ENCODE measurements at places on chromosomes 11 and 22.

DNA sequence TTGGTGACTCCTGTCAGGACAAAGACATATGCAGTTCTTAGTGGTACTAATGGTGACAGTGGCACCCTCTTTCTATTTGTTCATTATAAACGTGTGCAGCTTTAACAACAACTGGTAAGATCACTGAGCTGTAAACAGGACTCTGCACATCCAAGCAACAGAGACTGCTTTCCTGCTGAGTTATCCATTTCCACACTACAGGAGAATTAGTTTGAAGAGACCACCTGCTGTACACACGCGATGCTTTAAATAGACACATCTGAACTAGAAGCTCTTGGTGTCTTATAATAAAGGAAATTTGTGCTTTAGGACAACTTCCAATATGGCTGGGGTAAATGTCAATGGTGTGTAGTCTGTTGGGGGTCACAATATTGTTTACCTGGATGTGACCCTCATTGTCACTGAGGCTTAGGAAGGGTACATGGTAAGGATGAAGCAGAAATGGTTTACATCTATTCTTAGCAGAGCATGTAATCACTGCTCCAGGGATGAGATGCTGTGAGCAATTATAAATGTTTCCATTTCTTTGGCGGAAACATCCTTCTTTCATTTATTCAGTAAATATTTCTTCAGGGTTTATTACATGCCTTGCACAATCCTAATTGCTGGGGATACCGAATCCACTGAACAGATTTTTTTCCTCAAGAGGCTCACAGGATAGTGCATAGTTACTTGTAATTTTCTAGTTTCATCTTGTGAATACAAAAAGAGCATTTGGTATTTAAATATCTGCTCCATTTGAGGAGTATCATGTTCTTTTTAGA is 354.0 kb upstream of the CCDC90B start:
- no peak for DNase-seq

GRCh38 chr22:27461470-27461869 is 340.1 kb downstream of the MN1 start:
- DNase-seq: no peak

DNA sequence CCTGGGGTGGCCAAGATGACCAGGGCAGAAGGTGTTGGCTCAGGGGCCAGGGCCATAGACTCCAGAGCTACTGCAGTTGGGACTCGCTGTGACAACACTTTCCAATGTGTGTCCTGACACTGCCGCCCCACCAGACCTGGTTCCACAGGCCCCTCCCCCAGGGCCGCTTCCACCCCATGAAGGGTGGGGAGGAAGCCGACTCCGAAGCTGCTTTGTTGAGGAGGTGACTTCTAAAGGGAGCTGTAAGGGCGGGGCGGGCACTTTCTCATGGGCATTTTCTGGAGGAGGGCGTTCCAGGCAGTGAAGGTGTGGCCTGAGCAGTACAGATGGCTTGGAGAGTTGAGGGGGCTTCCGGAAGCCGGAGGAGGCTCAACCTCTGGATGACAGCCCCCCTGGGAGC is 6.3 kb downstream of the FGF3 start:
- no peak for DNase-seq

DNA sequence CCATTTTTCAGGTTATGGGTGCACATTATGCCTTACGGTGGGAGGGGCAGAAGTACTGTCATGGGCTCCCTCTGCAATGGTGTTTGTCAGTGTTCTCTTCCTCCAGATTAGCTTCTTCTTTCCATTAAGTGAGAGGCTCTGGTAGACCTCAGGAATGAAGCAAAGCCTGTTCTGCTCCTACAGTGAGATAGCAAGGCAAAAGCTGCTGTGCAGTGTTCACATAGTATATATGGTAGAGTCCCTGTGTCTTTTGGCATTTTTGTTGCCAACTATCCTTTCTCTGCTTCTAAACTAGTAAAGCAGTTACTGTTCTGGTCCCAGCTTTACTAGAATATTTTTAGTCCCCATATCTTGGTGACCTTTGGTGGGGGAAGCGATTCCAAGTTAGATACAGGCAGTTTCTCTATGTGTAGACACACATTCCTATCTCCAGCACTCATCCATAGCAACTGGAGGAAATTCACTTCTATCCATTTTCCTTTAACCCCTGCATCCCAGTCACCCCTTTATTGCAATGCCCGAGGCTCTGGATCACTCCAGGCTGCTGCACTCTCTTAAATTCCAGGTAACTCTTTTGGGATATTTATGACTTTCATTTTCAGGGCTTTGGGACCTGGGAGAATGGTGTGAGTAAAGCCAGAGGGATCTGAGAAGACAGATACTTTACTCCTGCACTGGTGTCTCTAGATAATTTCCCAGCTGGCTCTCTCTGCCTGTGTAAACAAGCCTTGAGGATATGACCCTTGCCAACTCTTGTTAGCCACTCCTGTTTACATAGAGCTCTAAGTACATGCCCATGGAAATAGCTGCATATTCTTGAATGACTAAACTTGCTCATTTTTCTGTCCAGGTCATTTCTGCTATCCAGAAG is 3.9 kb upstream of the TRIM34 start:
- DNase-seq: no peak

- DNase-seq: no peak
Observed at GRCh38 chr22:43148581-43148980, 2.8 kb upstream of the TSPO start.

GRCh38 chr11:70129051-70129592 is 51.0 kb downstream of the ANO1 start:
- DNase-seq: no peak

DNA sequence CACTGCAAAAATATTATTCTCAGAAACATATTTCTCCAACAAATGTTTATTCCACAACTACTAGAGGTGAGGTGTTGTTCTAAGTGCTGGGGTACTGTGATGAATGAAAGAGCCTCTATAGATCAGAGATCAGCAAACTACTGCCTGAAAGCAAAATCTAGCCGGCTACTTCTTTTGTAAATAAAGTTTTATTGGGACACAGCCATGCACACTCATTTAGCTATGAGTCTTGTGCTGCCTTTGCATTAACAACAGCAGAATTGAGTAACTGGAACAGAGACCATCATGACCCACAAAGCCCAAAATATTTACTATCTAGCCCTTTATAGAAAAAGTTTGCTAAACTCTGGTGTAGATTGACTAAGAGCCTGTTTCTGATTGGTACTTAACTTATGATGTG is 37.1 kb upstream of the CRYBB3 start:
- DNase-seq: no peak

- no peak for DNase-seq
Observed at GRCh38 chr11:6646576-6646917, 9.1 kb downstream of the DCHS1 start.

DNA sequence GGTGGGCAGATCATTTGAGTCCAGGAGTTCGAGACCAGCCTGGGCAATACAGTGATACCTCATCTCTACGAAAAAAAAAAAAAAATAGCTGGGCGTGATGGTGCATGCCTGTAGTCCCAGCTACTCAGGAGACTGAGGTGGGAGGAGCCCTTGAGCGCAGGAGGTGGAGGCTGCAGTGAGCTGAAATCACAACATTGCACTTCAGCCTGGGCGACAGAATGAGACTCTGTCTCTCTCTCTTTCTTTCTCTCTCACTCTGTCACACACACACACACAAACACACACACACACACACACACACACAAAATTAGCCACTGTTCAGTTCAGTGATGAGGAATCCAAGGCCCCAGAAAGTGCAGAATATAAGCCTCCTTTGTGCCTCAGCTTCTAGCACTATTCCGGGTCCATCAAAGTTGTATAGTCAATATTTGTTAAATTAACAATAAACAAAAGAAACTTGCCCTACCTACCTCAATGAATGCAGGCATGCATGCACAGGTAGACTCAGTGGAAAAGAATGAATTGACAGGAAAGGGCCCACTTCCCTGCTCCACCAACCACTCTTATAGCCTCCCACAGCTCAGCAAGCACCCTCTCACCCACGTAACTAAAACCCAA is 3.9 kb upstream of the SMIM35 start:
- no peak for DNase-seq

GRCh38 chr22:24305260-24305692 is 34.6 kb downstream of the SPECC1L start:
- DNase-seq: no peak

DNA sequence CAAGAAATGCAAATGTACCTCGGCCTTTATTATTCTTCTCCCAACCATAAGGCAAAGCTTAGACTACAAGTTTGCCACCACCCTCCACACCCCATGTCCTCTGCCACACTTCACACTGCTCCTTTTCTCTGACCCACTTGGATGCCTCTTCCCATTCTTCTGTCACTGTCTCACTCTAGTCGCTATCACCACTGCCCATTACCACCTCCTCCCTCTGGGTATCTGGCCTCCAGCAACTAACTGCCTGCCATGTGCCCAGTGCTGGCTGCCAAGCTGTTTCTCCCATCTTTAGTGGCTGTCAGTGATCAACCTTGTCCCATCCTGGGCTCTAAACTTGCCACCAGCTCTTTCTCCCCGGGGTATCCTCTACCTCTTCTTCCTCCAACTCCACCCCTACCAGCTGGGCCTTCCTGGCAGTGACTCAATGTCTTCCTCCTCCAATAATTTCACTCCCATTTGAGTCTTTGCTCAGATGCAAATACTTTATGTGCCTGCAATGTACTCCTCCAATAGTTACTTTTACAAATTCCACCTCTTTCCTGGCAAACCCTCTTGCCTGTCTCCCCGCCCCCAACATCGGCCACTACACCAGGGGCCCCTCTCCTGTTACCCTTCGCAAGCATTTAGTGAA is 20.1 kb upstream of the KDM2A start:
- DNase-seq: no peak

- DNase-seq: peak; percentile 8
Observed at GRCh38 chr11:121194731-121195596, 93.9 kb downstream of the TECTA start.

DNA sequence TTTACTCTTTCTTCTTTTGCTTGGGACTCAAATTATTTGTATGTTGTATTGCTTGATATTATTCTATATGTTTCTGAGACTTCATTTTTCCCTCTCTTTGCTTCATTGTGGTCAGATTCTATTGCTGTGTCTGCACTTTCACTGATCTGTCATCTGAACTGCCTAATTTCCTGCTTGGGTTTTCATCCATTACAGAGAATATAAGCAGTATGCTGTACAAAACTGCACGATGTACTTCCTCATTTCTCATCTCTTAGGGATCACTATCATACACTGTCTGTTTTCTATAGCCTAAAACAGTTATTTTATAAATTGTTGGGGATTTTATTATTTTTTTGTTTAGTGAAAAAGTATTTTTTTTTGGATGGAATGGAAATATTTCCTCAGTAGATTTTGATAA is 736.7 kb upstream of the ANO5 start:
- DNase-seq: no peak

DNA sequence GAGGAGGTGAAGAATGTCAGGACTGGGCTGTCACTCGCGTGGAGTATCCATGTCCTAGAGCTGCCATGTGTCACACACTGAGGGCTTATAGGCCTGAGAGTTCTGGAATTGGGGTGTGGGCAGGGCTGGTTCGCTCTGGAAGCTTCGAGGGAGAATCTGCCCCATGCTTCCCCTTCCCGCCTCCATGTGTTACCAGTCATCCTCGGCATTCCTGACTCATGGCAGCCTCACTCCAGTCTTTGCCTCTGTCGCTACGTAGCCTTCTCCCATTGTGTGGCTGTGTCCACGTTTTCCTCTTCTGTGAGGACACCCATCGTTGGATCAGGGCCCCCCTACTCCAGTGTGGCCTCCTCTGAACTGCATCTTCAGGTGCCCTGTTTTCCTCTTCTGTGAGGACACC is 301.2 kb downstream of the TBC1D22A start:
- DNase-seq: no peak

- DNase-seq: peak; percentile 36
Observed at GRCh38 chr11:12331239-12331874, 46.0 kb upstream of the PARVA start.

DNA sequence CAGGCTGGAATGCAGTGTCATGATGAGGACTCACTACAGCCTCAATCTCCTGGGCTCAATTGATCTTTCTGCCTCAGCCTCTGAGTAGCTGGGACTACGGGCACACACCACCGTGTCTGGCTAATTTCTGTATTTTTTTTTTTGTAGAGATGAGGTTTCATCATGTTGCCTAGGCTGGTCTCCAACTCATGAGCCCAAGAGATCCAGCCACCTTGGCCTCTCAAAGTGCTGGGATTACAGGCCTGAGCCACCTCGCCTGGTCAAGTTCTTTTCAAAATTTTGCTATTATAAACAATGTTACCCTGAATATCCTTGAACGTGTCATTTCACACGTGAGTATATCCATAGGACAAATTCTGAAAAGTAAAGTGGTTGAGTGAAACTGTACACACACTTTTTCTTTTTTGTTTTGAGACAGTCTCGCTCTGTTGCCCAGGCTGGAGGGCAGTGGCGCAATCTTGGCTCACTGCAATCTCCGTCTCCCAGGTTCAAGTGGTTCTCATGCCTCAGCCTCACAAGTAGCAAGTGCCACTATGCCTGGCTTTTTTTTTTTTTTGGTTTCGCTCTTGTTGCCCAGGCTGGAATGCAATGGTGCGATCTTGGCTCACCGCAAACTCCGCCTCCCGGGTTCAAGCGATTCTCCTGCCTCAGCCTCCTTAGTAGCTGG is 21.6 kb upstream of the EP300 start:
- no peak for DNase-seq

- DNase-seq: no peak
Observed at GRCh38 chr11:131195661-131196517, 174.5 kb upstream of the NTM start.

DNA sequence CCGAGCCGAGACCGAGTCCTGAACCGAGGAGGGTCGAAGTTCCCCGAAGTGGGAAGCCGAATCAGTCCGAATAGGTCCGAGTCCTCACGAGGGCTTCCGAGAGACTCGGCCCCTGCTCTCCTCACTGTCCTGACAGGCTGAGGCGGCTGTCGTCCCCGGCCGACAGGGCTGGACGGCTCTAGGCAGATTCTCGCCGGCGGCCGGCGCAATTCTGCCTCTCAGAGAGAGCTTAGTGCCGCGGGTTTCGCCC is 191 bp upstream of the DEAF1 start:
- DNase-seq: no peak

DNA sequence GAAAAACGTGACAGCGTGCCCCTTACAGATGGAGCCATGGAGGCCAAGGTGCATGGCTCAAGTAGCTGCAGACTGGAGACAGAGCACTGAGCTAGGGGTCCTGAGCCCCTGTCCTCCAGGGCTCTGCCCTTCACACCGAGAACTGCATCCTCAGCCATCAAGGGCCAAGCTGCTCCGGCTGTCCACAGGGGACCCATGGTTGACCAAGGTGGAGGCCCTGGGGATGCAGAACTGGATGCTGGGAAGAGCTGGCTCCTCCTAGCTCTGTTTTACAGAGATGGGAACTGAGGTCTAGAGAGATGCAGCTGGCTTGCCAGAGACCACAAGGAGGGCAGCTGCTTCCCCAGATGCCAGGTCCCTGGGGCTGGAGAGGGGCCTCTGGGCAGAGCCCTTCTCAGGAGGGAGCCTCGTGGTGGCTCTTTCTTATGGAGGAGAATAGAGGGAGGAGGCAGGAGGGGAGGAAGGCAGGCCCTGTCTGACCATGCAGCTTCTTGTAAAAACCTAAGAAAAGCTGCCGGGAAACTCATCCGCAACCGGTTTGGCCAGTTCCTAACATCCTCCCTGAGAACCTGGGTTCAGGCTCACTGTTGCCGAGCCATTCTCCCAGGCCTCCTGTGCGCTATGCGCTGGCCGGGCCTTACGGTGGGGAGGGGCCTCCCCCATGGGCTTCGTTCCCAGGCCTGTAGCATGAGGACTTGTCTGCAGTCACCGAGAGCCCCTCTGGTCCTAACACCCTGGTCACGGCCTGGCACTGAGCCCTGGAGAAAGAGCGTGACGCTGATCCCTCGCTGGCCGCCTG is 80.6 kb downstream of the WNT7B start:
- no peak for DNase-seq

- DNase-seq: no peak
Observed at GRCh38 chr11:71543866-71544265, 4.4 kb upstream of the KRTAP5-9 start.
